ENCODE measurements at places on chromosomes 1 and 21.

- DNase-seq = no peak
Measured at GRCh38 chr1:150008699-150009098, 1.8 kb downstream of the OTUD7B start.

DNA sequence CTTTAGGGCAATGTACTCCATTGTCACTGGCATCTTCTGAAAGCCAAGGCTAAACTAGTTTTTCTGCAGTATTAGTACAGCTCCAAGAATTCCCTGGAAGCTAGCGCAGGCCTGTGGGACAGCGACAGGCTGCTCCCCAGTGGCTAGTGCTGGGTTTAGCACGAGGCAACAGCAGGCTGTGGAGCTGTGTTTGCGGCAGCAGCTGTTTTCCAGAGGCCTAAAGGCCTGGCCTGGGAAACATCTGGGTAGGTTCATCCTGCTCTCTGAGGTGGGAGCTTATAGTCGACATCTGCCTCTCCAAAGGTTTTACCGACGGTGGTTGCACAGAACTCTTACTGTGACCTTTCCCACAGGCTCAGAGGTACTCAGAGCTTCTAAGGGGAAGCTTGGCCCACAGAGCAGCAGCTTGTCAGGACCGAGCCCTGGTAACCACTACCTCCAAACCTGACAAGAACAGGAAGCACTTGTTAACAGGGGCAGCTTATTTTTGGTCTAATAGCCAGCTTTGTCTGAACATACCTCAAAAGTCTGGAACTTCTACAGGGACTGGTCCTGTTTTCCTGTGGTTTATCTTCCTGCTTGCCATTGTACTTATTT, 17.2 kb downstream of the CC2D1B start:
- no peak for DNase-seq

- no peak for DNase-seq
Measured at GRCh38 chr1:66393586-66394287, 140.2 kb upstream of the SGIP1 start.

GRCh38 chr1:67489643-67490042, 59.4 kb upstream of the SERBP1 start:
- DNase-seq = no peak

GRCh38 chr1:197027359-197027758, 39.7 kb downstream of the F13B start:
- no peak for DNase-seq

DNA sequence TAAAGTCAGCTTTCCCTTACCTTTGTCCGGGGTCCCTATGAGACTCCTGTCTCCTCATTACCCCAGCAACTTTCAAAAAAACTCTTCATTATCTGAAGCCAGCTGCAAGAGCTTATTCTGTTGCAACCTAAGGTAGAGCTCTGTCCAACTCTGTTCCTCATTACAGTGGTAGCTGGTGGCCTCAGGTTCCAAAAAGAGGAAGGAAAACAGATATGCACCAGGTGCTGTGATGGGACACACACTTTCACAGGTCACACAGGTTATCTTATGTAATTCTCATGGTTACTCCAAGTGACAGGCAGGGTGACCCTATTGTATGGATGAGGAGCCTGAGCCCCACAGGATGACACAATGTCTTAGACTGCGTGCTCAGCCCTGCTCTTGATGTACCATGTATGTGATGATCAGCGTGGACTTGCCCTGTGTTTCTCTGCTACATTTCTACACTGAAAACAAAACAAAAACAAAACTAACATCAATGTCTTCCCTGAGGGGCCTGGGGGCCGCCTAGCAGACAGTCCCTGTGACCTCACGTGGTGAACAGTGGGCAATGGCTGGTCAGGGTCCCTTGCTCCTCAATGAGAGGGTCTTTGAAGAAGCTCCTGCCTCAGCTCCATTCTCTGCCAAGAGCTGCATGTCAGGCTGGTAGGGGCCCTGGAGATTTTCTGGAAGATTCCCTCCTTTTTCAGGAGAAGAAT, 9.7 kb upstream of the TENT5C start:
- DNase-seq = no peak

GRCh38 chr1:87155648-87156047, 173.0 kb upstream of the LMO4 start:
- no peak for DNase-seq

DNA sequence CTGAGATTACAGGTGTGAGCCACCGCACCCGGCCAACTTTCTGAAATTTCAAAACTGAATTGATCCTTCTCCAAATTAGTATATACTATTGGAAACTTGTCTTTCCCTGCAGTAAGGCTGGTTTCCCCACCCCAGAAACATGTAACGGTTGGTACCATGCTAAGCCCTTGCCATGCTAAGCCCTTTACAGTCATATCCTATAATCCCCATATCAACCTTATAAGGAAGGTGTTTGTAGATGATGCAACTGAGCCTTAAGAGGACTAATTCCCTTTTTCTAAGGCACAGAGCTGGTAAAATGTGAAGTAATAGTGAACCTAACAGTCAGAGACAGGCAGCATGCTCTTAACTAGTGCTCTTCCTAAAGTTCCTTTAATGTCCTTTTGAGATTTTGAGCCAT, 413.7 kb downstream of the DISC1 start:
- DNase-seq = no peak

DNA sequence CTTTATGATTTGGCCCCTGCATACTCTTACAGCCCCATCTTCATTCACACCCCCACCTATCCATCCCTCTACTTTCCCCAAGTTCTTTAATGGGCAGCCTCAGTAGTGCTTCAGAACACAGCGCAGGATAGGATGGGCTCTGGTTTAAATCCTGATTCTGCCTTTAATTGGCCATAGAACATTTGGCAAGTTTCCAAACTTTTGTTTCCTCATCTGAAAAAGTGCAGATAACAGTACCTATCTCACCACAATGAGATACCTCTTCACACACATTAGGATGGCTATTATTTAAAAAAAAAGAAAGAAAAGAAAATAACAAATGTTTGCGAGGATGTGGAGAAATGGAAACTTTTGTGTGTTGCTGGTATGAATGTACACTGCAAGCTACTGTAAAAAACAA, 142.5 kb upstream of the VANGL1 start:
- DNase-seq = no peak

DNA sequence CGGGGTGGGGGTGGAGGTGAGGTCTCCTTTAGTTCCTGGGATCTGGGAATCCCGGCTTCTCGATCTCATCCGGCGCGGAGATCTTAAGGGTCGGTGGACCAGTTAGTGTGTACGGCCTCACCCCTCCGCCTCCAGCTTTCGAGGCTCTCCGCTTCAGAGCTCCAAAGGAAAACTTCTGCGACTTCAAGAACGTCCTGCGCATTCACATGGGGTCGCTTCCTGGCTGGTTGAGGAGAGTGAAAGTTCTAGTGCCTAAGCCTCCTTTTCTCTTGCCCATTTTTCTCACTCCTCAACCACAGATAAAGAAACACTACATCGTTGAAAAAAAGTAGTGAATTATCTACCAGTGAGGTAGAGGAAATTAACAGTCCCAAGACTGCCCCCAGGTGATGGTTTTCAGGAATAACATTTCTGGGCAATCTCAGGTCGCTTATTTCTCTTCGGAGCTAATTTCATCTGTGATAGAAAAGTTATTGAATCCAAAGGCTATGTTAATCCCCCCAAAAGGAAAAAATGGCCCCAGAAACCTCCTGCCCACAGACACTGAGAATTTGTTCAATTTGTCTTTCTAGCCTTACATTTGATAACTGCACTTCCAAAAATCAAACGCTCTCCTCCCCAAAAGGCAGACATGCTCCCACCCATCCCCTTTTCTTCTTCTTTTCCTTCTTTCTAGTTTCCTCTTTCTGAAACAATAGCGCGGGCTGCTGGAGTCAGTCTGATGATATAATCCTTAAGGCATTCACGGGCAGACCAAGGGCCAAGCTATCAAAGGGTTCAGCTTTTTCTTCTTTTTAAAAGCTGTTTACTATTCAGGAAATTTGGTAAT, 20.6 kb upstream of the TBX15 start:
- no peak for DNase-seq

GRCh38 chr1:21721295-21721985, 52.3 kb upstream of the RAP1GAP start:
- DNase-seq = no peak

DNA sequence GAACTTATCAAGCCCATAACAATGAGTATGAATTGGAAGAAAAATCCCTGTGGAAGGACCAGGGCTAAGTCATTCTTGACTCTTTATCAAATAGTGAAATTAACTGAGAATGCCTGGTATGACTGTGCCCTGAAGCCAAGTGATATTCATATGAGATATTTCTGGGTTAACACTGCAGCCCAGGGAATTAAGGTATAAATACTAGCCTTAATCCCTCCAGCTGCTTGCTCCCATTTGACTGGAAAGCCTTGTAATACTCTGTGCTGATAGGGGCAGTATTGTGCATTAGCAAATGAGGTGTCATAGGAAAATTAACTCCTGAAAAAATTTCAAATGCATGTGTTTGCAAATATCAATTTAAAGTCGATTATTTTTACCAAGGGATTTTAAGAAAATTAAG, 568.8 kb downstream of the LMO4 start:
- DNase-seq = no peak

DNA sequence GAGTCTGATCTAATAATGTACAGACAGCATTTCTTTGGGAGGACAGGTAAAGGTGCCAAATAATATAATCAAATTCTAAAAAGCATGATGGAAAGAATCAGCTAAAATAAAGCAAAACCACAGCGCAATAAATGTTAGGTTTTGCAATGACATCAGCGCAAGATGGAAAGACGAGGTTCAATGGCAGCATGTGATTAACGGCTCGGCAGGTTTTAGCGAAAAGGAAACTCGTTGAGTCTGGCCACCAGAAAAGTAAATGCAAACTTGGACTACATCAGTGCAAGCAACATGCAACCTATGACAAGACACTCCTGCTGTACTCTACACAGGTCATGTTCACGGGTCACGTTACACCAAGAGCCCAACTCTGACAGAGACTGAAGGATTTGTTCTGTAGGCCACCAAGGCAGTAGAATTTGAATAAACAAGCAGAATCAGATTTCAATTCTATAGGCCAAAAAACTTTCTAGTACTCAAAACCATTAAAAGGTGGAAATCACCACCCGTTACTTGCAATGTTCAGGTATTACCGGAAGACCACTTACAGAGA, 4.5 kb downstream of the SIPA1L2 start:
- DNase-seq = no peak

DNA sequence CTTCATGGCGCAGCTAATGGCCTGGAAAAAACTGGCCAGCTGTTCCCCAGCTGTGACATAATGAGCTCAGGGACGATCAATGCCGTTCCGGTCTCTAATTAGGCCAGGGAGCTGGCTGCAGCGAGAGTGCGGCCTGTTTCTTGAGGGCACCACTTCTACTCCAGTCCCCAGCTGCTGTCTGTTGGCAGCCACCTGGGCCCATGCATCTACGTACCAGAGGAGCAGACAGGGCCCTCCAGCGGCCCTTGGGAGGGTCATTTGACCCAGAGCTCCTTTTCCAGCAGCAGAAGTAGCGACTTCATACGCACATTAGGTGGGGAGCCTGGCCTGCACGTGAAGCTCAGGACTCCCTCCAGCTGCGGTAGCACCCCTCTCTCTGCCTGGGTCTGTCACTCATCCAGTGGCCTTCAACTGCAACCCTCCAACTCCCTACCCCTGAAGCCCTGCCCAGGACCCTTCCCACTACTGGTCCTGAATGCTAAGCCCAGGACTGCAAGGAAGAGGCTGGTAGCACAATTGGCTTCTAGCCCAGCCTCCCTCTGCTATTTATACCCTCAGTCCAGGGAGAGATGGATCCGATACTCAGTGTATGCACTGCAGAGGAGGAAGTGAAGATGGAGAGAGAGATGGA, 9.1 kb upstream of the GPR61 start:
- DNase-seq = no peak

DNA sequence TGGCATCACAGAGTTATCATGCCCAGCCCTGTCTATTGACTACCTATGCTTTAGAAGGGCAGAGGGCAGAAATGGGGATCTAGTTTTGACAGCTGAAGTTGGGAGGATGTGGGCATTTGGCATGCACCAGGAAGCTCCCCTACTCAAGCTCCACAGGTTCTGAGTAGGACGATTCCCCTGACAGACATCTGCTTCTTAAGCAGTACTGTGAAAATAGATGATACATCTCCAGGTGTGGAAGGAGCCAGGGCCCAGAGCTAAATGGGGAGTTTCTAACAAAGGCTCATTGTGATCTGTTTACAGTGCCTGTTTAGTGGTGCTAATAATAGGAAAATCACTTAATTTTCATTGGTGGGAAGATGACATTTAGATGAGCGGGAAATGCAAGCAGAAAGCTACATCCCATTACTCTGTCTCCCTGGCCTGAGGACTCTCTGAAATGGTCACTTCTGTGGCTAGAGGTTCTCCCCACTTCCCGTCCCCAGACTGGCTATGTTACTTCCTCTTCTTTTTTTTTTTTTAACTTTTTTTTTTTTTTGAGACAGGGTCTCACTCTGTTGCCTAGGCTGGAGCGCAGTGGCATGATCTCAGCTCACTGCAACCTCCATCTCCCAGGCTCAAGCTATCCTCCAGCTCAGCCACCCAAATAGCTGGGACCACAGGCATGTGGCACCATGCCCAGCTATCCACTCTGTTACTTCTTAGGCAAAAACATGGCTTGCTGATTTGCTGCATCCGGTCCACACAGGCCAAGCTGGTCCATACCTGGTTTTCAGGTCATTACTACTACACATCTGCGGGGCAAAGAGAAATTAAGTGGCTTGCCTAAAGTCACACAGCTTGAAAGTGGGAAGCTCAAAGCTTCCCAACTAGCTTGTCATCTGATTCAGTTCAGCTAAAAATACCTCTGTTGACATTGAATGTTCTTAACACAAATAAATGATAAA, 23.2 kb upstream of the CNIH3 start:
- DNase-seq = no peak

GRCh38 chr1:56477164-56478111, 101.9 kb downstream of the PLPP3 start:
- DNase-seq = no peak

DNA sequence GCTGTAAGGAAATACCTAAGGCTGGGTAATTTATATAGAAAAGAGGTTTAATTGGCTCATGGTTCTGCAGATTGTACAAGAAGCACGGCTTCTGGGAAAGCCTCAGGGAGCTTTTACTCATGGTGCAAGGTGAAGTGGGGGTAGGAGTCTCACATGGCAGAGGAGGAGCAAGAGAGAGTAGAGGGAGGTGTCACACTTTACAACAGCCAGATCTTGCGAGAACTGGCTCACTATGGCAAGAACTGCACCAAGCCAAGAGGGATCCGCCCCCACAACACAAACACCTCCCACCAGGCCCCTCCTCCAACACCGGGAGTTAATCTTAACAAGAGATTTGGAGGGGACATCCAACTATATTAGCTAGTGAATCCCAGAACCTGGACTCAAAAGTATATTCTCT, 135.4 kb upstream of the SOD1 start:
- no peak for DNase-seq

Measured in activated CD4-positive, alpha-beta T cell treated with anti-CD3 and anti-CD28 coated beads for 24 hours (primary cell).